Psoas muscle (tissue), 8 donors: ENCODE measurements at places on chromosomes 12 and 14. TPM values are rescaled to one million over a fixed set of nuclear protein-coding genes. Genes with fewer than 3 reads are reported as not detected.

DNA sequence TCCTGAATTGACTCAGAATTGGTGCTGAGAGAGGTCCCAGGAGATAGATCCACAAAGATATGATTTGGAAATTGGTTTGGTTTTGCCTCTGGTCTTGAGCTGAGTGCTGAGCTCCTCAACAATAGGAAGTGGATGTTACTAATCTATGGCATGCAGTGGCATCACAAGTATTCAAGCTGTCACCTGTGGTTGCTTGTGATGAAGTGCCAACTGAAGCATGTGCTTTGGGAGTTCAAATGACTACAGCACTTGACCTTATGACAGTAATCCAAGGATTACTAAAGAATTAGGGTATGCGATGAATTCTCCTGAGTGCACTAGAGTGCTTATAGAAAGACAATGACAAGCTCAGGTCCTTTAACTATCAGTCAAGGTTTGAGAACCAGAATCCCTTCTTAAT is 406.2 kb downstream of the NOVA1 start:
- no peak for DNase-seq

The SLC5A8 gene
- not detected for total RNA-seq

GRCh38 chr12:31570880-31571279 is 20.1 kb downstream of the DENND5B start:
- DNase-seq: no peak

The ATP23 gene
- total RNA-seq: 13.5 TPM

- peak; percentile 43 for DNase-seq
Measured at GRCh38 chr12:132495629-132496357, 5.8 kb downstream of the FBRSL1 start.

- no peak for DNase-seq
Measured at GRCh38 chr14:95480887-95481226, 35.6 kb downstream of the SYNE3 start.

GRCh38 chr12:20314328-20314727 is 54.0 kb upstream of the PDE3A start:
- DNase-seq: no peak

DNA sequence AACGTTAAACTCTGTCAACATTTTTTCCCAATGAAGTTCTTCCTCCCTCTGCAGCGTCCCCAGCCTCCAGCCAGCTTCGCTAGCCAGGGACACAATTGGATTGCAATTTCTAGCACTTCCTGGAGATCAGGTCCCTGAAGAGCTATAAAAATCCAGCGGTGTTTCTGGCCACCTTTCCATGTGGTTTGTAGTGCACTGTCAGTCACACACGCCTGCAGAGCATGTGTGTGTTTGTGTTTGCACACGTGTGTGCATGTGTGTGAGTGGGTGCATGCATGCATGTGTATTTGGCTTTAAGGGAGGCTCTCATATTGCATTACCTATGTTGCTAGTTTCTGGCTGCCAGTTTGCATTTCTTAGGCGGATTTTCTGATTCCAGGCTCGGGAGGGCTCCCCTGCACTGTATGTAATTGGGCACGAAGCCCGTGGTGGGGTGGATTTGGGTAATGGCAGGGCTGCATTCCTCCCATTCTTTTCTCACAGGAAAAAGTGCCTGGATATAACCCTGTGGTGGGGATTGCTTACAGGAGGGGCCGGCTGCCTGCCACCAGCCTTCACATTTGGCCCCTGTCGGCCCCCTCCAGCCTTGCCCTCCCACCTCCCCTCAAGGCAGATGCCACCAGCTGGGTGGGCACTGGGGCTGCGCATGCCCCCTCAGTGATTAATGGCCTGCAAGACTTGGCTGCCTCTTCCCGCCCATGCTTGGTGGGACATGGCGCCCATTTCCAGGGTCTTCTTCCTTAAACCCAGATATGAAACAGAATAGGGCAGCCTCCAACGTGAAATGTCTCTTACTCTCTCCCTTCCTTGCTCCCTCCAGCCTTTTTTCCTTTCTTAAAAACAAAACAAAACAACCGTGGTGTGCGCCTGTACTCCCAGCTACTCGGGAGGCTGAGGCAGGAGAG is 74.0 kb downstream of the TSPAN9 start:
- DNase-seq: peak; percentile 61

DNA sequence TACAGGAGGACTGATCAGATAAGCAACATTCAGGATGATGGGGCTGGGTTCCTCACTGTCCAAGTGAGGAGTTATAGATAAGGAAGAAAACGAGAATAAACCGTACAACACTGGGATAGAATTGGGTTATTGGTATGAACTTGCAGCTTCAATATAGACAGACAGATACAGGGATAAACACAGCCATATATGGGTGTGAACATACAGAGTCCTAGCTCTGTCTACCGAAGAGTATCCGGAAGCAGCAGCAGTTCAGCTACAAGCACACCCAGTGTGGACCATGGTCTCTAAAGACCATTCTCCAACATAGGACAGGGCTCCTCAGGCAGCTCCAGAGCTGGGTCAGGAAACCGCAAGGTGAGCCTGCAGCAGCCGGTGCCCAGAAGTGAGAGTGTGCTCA is 40.8 kb downstream of the CDC42BPB start:
- DNase-seq: no peak
